ENCODE measurements at places on chromosomes 12 and 14.

DNA sequence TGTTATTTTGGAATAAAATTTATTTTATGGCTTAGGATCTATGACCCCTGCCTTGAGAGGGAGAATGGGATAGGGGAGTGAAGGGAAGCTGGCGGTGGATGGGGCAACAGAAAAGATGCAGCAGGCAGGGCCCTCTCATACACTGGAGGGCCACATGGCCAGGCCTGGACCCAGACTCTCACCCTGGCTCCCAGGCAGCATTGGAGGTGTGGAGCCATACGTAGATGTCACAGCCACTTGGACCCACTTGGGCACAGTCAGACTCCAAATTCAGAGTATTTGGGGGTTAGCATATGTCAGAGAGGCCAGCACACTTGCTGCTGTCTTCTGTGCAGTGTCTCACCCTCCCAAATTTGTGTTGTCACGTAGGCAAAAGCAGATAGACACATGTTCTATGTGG lies 6.5 kb downstream of the NAB2 start:
- no peak for DNase-seq

GRCh38 chr12:10654003-10654402 lies 19.8 kb downstream of the STYK1 start:
- DNase-seq = no peak

DNA sequence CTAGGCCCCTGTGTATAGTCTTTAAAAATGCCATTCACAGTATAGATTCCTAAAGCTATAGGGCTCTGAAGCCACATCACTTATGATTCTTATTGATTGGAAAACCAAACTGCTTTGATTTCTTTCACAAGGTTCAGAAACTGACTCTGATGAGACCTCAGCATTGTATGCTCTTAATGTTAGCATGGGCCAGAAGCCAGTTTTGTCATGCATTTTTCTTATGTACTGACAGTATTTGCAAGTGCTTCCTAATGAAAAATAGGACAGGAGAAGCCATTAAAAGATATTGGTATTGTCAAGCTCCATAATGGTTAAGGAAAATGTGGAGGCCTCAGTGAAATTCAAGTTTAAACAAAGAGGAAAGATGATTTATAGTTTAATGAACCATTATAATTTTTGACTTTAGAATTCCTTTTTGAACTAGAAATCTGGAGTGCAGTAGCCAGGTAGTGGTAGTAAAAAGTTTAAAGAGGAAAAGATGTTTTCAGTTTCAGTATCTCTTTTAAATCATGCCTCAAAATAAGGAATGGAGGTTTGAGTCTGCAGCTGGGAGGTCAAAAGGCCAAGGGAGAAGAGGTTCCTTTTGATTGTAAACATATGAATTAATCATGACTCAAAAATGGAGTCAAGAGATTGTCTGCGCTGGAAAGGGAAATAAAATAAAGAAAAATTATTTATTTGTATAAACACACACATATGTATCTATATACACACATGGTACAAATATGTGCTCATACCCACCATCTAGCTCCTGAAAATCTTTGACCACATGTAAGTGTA lies 388.1 kb upstream of the PRICKLE1 start:
- no peak for DNase-seq

- DNase-seq = no peak
Measured at GRCh38 chr12:89206390-89206789, 145.9 kb downstream of the DUSP6 start.

DNA sequence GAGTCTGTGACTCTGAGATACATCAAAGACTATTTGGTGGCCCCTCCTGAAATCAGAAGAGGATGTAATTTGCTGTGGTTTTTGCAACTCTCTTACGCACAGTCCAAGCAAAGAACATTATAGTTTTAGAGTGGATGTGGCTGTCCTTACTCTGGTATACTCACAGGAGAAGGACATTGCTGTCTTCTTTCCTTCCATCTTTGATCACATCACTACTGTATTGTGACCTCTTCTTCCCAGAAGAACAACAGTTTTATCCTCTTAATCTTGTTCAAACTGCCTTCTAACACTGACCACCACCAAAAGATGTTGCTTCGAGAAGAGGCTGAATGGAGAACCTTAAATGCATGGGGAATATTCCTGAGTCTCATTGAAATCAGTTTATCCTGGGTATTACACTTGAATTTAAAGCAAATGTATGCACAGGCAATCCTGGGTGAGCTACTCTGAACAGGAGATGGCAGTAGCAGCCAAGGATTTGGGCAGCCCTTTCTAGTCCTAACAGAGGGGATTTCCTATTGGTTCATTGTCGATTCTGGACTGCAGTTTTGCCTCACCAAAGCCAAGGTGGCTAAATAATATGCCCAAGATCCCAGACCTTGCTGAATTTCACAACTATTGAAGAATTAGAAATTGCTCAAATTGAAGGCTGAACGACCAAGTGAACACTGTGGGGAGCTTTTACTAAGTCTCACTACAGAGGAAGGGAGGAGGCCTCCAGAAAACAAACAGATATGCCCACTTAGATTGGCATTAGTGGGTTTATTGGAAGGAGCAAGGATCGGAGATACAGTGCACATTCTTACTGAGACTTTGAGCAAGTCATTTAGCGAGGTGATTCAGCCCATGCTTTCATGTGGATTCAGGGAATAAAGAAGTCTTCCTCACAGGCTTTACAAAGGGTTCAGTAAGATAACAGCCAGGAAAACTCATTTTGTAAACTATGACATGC lies 282.8 kb downstream of the PAWR start:
- DNase-seq = no peak

GRCh38 chr14:101231828-101232227 lies 328.3 kb upstream of the RTL1 start:
- no peak for DNase-seq

DNA sequence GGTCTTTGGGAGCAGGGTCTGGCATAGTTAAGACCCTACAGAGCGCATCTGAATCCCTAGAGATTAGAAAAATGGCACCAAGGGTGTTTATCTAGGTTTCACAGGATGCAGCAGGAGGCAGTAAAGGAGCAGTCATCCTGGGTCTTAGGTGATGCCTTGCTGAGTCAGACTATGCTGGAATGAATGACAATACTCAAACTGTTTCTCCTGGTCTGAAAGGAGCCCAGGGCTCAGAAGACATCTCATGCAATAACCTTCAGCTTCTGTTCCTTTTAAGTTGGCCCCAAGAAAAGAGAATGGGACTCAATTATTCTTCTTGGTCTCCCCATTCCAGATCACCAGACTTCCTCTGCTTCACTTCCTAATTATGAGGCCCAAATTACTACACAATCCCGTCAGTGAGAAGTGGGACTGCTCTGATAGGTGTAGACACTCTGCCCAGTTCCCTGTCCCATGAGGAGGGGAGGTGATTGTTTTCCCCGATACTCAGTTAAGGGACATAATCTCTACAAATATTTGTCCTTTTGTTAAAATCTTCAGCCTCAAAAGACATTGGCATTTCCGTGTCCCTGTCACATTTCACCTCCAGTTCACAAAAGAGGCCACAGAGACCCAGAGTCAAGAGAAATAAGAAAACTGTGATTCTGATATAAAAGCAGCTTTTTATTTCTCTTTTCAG lies 14.8 kb upstream of the APOF start:
- DNase-seq = no peak

- no peak for DNase-seq
Measured at GRCh38 chr12:47860279-47860841, 40.7 kb upstream of the HDAC7 start.

GRCh38 chr14:105155681-105156413 lies 12.7 kb downstream of the JAG2 start:
- DNase-seq = no peak

DNA sequence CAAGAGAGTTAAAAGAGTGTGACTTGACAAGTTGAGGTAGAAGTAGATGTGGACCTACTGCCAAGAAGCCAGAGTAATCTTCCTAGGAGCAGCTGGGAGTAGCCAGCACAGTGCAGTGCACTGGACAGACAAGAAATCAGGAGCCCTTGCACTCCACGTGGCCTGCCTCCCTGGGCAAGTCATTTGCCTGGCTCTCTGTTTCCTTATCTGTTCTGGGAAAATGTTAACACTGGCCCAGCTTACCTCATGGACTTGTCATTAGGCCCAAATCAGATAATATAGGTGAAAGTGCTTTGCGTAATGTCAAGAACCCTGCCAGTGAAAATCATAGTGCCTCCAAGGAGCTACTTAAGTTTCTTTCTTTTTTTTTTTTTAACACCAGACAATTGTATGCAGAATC lies 19.2 kb downstream of the SLC7A8 start:
- no peak for DNase-seq

DNA sequence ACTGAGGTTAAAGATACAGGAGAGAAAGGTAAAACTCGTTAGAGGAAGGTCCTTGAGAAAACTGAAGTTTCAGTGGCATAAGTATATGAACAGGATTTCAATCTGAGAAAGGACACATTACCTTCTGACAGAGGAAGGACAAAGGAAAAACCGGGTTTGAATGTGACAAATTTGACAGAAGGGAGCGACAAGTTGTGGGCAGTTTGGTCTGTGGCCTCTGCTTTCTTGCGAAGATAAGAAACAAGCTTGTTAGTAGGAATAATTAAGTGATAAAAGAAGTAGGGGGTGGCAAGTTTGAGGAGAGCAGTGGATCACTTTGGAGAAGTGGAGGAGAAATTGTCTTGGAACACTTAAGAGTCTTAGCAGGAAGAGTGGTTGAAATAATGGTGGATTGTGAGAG lies 5.1 kb downstream of the MON2 start:
- DNase-seq = no peak

DNA sequence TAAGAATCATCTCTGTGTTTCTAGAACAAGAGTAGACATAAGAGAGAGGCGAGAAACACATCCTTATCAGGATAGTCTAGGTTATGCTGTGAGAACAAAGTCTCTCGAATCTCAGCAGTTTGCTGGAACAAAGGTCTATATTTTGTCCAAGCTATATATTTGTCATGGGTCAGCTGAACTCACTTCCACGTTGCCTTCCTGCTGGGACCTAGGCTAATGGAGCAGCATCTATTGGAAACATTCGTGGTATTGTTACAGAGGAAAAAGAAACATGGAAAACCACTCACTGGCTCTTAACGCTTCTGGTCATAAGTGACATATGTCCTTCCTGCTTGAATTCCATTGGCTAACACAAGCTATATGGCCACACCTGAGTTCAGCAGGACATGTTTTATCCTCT lies 112.6 kb upstream of the DYRK2 start:
- DNase-seq = no peak

DNA sequence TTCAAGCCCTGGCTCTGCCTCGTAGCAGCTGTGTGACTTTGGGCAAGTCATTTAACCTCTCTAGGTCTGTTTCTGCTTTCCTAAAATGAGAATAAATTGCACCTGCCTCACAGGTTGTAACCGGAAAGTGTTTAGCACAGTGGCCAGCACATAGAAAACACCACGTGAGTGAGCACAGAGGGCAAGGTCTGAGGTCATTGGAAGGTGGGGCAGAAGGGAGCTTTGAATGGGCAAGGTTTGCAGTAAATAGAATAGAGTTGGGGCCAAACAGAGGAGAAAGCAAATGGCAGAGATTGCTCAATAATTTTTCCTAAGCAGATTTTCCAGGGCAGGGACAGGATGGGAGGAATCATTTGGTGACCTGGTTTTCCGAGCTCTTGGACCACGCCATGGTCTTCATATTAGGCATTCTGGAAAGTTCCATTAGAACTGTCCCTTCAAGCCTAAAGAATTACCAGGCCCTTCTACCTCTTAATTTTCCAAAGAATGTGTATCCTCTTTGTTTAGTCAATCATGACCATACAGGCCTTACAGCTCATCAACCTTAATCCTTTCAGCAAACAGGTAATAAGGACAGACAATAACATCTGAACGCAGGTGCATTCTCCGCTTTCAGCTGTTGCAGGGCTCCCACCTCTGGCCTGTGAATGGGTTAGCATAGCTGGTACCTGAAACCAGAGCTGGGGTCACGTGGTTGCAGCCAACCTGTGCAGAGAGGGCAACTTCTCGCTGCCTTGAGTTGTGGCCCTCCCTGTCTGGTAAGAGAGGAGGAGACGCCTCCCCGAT lies 53.8 kb downstream of the VWF start:
- no peak for DNase-seq

DNA sequence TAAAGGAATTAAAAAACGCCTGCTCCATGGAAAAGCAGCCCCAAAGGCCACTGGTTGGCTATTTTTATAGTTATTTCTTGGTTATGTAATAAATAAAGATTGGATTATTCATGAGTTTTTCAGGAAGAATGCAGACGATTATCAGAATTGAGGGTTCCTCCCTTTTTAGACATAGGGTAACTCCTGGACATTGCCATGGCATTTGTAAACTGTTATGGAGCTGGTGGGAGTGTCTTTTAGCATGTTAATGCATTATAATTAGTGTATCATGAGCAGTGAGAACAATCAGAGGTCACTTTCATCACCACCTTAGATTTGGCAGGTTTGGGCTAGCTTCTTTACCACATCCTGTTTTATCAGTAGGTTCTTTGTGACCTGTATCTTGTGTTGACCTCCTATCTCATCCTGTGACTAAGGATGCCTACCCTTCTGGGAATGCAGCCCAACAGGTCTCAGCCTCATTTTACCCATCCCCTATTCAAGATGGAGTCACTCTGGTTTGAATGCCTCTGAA lies 728.7 kb downstream of the GALC start:
- DNase-seq = no peak

- DNase-seq = no peak
Measured at GRCh38 chr14:95092723-95093122, 64.6 kb downstream of the DICER1 start.

GRCh38 chr12:67759829-67760228 lies 111.3 kb downstream of the DYRK2 start:
- no peak for DNase-seq

DNA sequence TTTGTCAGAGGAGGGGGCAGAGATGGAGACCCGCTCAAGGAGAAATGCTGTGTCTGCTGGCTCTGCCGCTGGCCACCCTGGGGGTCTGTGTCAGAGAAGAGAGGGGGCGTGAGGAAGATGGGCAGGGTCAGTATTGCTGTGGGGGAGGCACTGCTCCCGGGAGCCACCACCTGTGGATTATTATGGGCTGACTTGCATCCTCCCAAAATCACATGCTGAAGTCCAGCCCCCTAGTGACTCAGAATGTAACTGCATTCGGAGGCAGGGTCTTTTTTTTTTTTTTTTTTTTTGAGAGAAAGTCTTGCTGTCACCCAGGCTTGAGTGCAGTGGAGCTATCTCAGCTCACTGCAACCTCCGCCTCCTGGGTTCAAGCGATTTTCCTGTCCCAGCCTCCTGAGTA lies 12.3 kb downstream of the ABCD4 start:
- DNase-seq = no peak
